ENCODE measurements at places on chromosomes 7 and 10.
A peak's percentile ranks its signal among the peaks of the same experiment; 100 is the strongest.

DNA sequence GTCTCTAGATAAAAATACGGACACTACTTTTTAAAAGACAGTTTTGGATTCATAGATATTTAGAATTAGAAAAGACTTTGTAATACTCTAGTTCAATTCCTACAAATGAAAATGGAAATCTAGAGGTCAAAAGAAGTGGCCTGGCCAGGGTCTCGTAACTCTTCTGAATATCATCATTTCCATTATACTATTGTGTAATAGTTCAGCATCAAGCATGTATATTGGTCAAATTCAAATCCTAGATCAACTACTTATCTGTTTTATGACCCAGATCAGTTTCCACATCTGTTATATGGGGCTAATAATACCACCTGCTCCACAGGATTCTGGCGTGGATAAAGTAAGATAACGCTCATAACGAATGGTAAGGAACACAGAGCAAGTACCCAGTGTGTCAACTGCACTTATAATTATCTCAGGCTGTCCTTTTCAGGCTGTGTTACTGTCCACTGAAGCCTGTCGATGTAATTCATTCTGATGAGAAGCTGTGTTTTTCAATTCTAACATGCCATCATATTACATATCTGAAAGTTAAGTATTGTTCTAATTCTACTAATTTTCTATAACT is 54.3 kb downstream of the ARHGAP21 start:
- no peak for DNase-seq

DNA sequence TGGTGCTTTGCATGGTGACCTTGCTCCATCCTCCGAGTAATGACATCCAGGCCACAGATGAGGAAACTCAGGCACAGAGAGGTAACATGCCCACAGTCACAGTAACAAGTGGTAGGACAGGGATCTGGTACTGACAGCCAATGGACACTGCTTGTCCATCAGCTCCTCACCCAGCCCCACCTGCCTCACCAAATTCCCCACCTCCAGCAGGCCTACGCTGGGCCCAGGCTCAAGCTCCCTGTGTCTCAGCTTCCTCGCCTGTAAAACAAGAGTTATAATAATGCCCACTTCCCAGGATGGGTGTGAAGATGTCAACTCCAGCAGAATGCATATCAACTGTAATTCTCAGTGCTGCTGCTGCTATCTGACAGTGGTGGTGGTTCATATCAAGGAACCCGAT is 123.8 kb downstream of the GRID1 start:
- DNase-seq = no peak

- DNase-seq = no peak
These were observed 64.3 kb downstream of the MGMT start for GRCh38 chr10:129531195-129531968.

- no peak for DNase-seq
These were observed 66.1 kb downstream of the AMZ1 start for GRCh38 chr7:2754086-2754485.

GRCh38 chr10:80122746-80123145 is 9.8 kb upstream of the PLAC9 start:
- DNase-seq = no peak

DNA sequence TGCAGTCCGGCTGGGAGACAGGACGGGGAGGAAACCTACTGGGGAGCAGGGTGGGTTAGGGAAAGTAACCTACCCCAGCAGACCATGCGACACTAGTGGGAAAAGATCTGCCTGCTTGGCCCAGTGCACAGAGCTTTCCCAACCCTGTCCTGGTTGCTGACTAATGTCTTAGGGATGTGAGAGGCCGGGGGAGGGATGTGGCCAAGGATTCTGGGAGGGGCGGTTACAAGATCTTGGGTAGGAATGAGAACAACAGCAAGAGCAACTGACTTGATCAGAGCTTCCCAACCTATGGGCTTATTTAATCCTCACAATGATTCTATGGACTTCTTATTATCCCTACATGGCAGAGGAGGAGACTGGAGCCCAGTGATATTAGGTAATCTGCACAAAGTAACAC is 24.0 kb upstream of the EIF5AL1 start:
- DNase-seq = peak; percentile 63

GRCh38 chr10:94413361-94413760 is 11.0 kb downstream of the TBC1D12 start:
- DNase-seq = no peak

DNA sequence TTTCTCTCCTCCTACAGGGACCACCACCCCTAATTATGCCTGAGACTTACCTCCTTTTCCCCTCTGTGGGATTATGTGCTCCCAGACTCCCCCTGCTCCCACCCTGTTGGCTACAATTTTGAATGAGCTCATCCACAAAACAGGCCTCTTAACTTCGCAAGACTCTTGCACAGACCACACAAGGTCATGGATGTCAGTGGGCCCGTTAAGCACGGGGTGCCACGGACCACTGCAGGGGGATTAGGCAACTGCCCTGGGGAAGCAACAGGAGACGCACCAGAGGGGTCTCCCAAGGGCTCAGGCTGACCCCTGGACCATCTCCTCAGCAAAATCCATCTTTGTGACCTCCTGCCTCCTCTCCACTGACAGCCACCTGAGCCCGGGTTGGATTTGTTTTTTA is 42.1 kb upstream of the COL13A1 start:
- no peak for DNase-seq

DNA sequence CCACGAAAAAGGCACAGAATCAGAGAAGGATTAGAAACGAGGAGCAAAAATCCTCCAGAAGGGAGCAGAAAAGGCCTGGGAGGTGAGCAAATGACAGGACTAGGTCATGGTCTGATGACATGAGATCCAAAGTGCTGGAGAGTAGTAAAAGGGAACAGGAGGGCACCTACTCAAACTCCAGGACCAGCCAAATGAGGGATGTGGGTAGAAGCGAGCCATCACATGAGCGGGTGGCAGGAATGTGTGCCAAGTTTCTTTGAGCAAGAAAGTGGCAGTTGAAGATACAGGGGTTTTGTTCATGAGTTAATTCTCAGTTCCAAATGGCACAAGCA is 112.6 kb downstream of the RNF32 start:
- DNase-seq = no peak

- DNase-seq = no peak
These were observed 65.5 kb downstream of the CYP26A1 start for GRCh38 chr10:93139059-93139655.

DNA sequence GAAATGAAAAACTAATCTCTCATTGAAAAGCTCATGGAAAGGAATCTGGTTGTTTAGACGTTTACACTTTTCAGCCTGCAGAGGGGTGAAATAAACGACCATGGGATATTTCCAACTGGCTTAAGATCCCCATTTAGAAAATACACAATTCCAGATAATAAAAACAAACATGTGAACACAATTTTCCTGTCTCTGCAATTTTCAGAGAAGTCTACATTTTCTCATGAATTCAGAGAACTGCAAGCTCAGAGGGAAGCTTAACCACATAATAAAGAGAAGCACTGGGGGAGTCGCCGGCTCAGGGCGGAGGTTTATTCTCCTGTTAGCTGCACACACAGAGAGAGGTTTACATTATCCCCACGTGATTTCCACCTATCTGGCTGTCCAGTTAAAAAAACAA is 215.2 kb downstream of the FANK1 start:
- DNase-seq = no peak

GRCh38 chr7:35828817-35829216 is 28.0 kb downstream of the SEPTIN7 start:
- no peak for DNase-seq

- no peak for DNase-seq
These were observed 89.6 kb downstream of the VTI1A start for GRCh38 chr10:112536663-112537062.

DNA sequence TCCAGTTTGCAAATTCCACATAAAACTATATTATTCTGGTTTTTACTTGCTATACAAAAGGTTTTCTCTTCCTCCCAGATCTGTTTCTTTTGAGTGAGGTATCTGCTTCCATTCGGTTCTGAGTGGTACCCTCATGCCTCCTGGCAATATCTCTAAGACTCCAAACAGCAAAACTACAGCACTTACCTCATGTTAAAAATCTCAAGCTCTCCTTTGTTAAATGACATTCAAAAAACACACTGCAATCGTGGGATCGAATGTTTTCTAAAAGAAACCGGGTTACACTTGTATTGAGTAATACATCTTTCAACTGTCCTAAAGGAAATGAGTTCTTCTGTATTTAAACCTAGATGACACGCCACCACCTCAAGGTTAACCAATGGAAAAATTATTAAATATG is 11.1 kb downstream of the YWHAG start:
- no peak for DNase-seq

DNA sequence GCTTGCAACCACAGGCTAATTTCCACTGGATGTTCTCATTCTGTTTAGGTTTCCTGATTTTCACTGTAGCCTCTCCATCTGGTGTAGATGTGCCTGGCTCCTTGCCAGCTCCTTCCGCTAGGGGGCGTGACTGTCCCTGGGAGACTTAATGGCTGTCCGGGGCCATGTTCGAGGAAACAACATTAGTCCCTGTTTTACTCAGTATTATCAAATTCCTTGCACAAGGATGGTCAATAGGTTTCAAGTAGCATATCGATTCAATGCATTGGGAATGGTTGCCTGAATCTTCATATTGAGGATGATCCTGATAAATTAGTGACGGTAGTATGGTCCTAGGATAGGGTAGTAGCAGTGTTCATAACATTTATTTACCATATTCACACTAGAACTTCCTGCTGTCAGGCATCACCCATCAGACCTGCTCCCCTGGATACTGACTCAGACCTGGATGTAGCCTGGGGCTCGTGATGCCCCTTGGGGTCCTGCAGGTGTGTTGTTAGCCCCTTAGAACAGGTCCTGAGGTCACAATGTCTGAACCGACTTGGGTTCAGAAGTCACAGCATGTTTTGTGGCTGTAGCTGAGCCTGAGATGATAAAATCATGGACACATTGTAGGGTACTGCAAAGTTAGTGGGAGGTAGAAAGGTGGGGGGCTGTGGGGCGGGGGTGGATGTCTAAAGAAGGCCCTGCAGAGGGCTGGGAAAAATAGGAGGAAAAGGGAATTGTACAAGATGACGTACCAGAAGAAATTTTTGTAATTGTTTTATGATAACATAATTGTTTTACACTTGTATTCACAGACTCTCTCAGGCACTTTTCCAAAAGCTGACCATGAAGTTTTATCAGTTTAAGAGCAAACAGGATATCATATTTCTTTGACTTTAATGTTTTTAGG is 8.9 kb upstream of the EXOC6 start:
- peak; percentile 47 for DNase-seq

DNA sequence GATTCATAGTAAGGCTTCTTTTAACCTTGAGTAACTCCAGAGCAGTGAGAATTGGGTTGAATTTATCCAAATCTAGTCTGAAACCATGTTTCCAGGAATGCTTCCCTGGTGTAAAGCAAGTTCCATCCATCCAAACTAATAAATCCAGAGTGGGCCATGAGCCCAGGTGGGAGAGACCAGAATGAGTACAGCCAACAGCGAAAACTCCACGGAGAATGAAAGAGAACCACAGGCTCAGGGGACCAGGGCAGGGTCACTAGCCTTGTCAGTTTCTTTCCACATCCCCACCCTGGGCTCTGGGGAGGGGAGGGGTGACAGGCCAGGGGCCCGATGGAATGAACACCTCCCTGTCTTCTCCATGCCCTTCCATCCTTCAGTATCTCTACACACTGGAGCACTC is 180.1 kb downstream of the NEURL1 start:
- DNase-seq = no peak

- no peak for DNase-seq
These were observed 73.5 kb downstream of the TBXAS1 start for GRCh38 chr7:139902436-139903102.

DNA sequence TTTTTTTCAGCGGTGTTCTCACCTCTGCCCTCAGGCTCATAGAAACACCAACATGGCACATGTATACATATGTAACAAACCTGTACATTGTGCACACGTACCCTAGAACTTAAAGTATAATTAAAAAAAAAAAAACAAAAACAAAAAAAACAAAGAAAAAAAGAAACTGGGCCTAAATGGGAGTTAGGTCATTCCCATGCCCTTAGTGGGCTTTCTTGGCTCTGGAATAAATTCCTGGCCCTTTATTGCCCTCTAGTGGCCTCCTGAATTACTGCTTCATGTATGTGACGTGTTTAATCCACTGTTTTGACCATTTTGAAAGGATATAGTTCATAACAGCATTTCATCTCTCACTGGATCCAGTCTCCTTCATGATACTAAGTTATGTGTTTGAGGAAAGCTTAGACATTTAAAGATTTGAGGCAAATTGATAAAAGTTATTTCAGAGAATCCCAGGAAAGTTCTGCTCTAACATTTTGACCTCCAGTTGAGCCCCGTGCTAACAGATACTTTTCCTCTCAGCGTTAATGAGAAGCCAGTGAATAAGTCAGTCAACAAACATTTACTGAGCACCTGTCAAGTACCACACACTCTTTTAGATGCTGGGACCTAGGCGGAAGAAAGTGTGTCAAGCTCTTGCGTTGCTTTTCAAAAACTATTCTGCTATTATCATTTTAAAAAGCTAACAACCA is 54.7 kb upstream of the SYPL1 start:
- peak; percentile 68 for DNase-seq

- no peak for DNase-seq
These were observed 53.6 kb downstream of the MINPP1 start for GRCh38 chr10:87558333-87558732.

All from A549 (cell line).